ENCODE measurements at places on chromosomes 4 and X.

- no peak for DNase-seq
These were observed 48.1 kb upstream of the TCEAL2 start for GRCh38 chrX:102077426-102077825.

GRCh38 chr4:47326025-47326424 is 137.5 kb downstream of the COMMD8 start:
- DNase-seq = no peak

DNA sequence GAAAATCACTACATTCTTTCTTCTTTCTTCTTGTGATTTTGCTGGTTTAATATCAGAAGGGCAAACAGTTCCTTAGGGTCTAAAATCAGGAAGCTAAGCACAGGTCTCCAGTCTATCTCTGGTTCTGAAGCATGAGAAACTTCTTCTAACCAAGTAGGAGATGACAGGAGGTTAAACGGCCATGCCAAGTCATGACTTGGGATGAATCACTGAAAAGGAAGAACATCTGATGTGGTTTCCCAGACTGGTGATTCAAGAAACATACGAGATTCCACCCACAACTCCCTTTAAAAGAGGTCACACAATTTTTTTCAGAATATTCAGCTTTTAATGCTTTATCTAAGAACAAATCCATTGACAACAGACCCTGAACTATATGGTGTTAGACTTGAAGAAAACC is 684.0 kb upstream of the PRKX start:
- no peak for DNase-seq

DNA sequence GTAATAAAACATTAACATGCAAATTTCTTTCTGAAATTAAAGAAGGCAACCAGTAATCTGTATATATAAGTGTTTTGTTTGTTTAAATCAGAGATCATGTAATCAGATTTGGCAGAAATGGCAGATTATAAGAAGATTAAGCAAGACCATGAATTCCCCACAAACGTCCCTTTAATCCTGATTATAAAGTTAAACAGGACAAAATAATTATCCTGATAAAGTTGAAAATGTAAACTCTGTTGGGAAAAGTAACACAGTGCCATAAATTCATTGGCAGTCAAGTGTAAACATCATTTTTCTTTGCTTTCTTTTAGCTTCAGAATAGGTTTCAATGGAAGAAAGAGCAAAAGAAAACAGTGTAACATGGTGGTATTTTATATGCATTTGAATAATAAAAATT is 256.3 kb downstream of the KCNIP4 start:
- no peak for DNase-seq

DNA sequence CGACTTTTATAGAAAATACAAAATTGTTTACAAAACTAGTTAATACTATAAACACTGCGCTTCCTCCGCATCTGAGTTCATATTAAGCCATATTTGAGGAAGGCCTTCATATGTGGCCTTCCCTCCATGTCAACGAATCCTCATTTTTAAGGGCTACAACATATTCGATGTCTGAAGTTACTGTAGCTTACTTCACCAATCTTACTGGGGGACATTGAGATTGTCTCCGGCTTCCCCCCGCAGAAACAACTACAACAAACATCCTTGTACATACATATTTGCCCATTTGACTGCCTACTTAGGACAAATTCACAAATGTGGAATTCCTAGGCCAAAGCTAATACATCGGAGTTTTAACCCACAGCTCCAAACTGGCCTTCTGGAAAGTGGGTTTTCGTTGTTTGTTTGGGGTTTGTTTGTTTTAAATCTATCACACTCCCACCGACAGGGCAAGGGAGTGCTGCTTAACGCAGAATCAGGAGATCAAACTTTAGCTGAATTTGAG is 581 bp upstream of the FAM114A1 start:
- no peak for DNase-seq

- no peak for DNase-seq
These were observed 790.1 kb downstream of the DMD start for GRCh38 chrX:32421266-32421665.

GRCh38 chrX:9301836-9302235 is 163.0 kb upstream of the TBL1X start:
- DNase-seq = no peak

DNA sequence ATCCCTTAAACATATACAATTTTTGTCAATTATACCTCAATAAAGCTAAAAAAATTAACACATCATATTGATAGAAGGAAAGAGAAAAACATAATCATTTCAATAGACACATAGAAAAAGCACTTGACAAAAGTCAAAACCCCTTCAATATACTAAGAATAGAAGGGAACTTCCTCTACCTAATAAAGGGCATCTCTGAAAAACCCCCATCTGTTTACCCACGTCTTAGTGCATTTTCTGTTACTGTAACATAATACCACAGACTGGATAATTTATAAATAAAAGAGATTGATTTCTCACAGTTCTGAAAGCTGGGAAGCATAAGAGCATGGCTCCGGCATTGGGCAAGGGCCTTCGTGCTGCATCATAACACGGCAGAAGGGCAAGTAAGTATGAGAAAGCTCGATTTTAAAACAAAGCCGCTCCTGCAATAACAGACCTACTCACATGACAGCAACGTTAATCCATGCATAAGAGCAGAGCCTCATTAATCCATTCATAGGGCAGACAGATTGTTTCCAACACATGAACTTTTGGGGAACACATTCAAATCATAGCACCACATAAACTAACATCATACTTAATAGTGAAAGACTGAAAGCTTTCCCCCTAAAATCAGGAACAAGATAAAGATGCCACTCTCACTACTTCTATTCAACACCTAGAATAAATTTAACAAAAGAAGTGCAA is 15.7 kb downstream of the STEEP1 start:
- DNase-seq = no peak

DNA sequence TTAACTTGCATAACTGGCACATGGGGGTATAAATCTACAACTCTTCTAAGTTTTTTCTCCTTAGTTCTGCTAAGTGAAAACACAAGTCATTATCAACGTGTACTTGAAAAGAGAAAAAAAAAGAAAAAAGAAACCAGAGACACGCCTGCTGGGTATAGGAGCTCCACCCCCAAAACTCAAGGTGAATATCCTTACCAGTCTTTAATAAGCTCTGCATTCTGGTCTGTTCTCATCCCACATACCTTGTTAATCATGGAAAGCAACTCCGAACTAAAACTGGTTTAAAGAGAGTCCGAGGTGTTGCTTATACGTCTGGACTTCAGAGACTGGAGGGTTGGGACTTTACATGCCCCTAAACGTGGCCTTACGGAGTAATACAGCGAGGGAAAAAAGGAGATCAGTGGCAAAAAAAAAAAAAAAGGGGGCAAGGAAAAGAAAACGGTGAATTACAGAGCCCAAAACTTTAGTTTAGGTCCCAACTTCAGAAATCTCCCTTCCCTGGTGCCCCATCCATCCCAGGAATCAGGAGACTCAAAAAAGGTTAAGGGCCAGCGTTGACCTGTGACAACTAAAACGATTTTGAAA is 1.0 kb downstream of the PGRMC2 start:
- DNase-seq = no peak

DNA sequence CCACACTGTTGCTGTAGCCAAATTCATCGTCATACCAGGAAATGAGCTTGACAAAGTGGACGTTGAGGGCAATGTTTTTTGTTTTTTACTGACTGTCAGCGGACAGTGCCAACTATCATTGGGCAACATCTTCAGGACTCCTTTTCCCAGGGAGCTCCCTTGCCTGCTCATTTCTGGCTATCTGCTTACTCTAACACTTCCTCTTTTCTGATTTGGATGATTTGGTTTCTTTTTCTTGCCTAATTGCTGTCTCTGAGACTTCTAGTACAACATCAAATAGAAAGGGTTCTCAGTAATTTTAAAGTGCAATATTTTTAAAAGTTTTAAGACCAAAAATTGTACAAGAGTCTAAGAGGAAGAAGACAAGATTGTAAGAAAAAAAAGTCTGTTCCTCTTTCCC is 92.0 kb upstream of the KLHL4 start:
- no peak for DNase-seq

DNA sequence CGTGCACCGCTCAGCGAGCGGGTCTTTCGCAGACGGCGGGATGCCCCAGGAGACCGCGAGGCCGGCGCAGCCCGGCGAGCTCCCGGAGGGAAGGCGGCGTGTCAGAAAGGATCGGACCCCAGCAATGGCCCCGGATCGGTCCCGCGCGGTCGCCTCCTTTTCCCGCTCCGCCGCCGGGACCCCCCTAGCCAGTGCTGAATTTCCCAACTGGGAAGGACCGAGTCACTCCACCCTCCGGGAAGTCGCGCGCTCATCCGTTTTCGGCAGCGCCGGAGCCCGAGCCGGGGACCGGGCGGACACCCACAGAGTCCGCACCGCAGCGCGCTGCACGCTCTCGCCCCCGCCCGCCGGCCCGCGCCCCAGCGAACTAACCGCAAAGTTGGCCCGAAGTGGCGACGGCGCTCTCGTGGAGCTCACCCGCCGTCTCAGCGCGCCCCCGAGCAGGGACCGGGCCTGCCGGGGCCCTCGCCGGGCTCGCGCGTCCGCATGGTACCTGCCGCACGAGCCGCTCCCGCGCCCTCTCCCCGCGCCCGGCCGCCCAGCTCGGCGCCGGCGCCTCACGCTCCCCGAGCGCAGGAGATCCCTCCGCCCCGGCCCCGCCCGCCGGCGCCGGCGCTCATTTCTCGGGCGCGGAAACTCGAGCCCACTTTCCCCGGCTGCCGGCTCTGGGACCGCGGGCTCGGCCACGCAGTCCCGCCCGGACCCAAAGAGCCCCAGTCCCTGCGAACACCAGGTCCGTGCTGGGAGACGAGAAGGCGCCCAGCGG is at the start of gene FAT1:
Gene FAT1, minus strand, starts transcription at position 565 of the 766 bp plus-strand sequence. CDS start 14,029 bp downstream, outside the sequence.
- DNase-seq = no peak

- DNase-seq = no peak
These were observed 212.7 kb downstream of the CENPC start for GRCh38 chr4:67332627-67333026.

GRCh38 chr4:186839122-186840037 is 115.7 kb upstream of the FAT1 start:
- no peak for DNase-seq

DNA sequence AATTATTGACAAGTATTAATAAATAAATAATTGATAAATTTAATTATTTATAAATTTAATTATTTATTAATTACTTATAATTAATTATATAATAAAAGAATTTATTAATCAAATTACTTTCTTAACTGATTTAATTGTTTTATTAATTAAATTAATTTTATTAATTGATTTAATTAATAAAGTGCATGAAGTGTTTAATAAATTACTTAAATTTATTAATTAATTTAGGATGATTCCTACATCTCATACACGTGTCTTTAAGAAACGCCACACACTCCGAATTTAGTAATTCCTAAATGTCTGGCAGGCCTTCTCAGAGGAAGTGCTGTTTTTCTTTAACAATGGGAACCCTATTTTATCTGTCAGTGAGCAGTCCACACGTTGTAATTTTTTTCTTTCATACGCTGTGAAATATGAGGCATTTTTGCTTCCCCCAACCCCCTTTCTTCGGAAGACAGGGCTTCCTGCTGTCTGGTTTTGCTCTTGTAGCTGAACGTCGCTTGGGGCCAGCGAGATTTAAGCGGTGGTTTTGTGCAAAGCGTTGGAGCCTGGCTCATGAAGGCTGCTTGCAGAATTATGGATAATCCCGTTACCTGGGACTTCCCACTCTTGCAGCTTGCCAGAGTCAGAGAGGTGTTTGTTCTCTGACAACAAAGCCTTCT is 46.8 kb downstream of the CRLF2 start:
- no peak for DNase-seq

DNA sequence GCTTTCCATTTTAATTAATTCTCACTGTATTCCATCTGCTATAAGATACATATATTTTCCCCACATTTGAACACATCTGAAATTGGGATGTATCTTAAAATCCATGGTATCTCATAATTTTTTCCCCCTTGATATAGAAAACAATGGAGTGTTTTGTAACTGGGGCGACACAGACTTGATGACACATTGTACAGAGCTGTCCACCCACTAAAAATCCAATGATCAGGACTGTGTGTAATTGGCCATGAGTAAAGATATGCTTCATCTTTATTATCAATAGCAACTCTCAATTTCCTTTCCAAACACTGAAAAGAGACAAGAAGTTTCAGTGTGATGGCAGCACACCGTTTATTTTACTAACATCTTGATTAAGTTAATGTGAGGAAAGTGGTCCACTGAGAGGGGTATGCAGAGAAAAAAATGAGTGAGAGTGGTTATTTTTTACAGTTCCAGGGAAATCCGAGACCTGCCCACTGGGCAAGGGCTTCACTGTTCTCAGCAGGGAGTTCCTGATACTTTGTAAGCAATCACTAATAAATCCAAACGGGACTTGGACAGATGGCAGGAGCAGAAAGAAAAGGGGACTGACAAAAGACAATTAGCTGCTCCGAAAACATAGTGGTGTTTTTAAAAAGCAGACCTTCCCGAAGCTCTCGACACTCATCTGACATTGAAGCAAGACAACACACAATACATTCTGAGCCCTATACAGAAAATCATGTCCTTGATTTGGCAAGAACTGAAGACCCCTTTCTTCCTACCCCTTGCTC is 149.4 kb downstream of the TSPAN5 start:
- no peak for DNase-seq

- no peak for DNase-seq
These were observed 170.0 kb downstream of the IL1RAPL1 start for GRCh38 chrX:28757290-28757689.

GRCh38 chrX:149712831-149713230 is 971 bp downstream of the MAGEA11 start:
- no peak for DNase-seq

- DNase-seq = no peak
These were observed 38.0 kb upstream of the CXXC4 start for GRCh38 chr4:104532677-104533076.

- no peak for DNase-seq
These were observed 156.5 kb upstream of the ETNPPL start for GRCh38 chr4:108919226-108919893.

DNA sequence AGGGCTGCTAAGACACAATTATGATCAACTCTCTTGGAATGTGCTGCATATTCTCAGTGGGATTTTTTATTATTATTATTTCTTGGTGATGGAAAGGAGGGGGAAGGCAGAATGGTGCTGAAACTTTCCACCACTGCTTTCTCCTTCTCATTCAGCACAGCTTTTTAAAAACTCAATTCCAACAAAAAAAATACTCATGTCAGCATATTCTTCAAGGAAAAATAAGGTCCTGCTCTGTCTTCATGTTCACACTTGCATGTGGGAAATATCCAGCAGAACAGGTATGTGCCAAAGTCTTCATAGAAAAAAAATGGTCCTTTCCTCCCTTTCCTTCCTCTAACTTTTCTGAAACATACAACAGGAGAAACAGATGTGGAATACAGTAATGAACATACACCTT is 144.0 kb upstream of the ADAMTS3 start:
- no peak for DNase-seq

DNA sequence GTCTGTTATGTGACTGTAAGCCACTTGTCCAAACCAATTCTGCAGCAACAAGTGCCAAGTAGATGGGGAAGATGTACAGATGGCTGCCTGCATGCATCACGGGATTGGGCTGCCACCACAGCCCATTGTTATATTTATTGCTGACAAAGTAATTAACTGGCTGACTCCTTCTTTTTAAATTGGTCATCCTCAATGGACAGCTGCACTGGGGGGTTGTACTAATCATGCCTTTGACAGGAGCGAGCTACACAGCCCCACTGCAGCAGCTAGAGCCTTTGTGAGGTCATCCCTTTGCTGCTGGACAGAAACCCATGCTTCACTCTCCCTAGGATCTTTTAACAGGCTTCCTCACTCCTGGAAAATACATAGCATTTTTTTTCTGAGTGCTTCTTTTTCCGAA is 146.7 kb upstream of the CXXC4 start:
- DNase-seq = no peak
